Mesothelial cell of epicardium (in vitro differentiated cells): ENCODE measurements at places on chromosomes 5 and 9.

GRCh38 chr9:97598461-97599288 lies 34.5 kb downstream of the TSTD2 start:
- DNase-seq, result peak; percentile 76

DNA sequence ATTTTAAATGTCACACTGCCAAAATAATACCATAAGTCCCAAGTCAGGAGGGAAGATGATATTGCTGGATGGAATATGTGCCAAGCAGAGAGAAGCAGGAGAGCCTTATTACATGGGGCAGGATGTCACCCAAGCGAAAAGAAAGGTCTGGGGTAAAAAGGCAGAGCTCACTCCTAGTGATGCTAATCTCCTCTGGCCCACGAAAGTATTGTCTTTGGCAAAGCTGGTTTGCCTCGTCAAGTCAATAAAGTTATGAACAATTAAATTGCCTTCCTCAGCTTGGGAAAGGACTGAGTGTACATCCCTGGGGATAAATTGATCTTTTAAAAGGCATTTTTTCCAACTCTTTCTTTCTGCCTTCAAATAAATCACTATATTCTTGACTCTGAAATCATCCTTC lies 220.6 kb downstream of the DMAC1 start:
- no peak for DNase-seq

DNA sequence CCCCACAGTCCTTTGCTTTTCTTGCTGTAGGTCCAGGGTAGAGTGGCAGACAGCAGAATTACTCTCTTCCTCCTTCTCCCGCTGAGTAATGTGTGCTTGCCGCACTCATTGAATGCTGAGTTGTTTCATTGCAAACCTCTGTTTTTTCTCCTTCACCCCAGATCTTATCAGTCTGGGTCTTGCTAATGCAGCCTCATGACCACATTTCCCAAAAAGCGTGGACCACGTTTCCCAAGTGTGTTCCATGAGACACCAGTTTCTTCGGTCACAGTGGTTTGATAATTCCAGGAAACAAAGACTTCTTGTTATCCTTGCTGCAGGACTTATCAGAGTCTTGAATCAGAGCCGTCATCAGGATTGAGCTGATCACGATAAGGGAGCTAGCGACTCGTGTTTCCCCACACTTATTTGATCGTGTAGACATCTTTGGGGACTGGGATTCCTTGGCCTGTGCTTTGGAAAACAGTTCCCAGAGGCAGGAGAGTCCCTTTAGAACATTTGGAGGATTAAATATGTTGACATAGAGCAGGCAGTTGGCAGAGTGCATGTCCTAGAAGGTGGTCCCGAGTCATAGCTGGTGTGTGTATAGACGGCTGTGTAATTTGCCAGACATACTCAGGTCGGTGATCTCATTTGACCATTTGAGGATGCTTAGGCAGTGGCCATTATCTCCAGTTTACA lies 4.4 kb downstream of the LRRC8A start:
- DNase-seq, result no peak

DNA sequence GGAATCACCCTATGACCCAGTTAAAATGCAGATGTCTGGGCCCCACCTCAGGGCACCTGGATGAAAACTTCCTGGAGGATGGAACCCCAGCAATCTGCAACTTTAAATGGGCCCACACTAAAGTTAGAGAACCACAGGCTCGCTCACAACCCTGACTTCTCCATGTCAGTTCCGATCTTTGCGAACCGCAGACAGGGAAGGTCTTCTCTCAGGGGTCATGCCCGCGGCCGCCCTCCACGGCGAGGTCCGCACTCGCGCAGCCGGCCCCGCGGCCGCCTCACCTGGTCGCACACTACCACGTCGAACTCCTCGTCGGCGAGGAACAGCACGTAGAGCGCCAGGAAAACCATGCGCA lies 499 bp downstream of the ALG2 start:
- no peak for DNase-seq
